ENCODE measurements at places on chromosomes 11 and 22. TPM values are rescaled to one million over a fixed set of nuclear protein-coding genes. Genes with fewer than 3 reads are reported as not detected.

GRCh38 chr11:35847473-35847872 is 96.4 kb upstream of the LDLRAD3 start:
- H3K36me3 ChIP-seq: no peaks in the 10 kb centered on the region
- H3K4me3 ChIP-seq: no peak overlapping the region
- H3K4me1 ChIP-seq: no peaks in the 10 kb centered on the region
- H3K27ac ChIP-seq: no peak overlapping the region
- no peak for DNase-seq

- no peak overlapping the region for H3K27ac ChIP-seq
- H3K36me3 ChIP-seq: no peaks in the 10 kb centered on the region
- H3K4me1 ChIP-seq: no peaks in the 10 kb centered on the region
- peaks cover 14% of the 10 kb centered on the region for H3K27me3 ChIP-seq
These were observed 40.3 kb upstream of the PGR start for GRCh38 chr11:101169944-101170343.

DNA sequence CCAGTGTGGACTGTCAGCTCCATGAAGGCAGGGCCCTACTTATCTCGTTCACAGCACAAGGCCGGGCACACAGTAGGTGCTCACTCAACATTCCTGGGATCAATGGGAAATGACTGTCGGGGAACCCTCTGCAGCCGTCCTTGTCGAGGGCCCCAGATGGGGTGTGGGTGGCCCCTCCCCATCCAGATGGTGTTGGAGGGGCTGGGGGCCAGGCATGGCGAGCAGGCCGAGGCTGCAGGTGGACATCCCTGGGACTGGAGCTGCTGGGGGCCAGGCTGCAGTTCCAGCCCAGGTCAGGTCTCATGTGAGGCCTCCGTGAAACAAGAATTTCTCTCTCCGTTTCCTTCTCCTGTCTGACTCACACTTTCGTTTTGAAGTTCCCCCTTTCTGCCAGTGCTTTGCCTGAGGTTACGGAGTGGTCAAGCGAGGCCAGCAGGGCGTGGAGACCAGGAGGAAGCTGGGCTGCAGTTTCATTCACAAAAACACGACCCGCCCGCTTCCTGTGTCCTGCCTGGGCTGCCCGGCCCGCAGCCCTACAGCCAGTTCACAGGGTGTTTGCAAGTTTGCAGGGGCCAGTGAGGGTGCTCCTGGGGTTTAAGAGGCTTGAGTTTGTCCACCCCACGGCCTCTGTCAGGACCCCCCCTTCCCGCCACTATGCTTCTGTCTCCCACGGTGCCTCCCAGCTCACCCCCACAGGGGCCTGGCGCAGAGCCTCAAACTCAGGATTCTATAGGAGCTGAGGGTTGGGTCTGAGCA is 4.5 kb downstream of the MYEOV start:
- no peaks in the 10 kb centered on the region for H3K27me3 ChIP-seq
- no peaks in the 10 kb centered on the region for H3K36me3 ChIP-seq
- peak overlapping the region; percentile 22 for H3K4me3 ChIP-seq
- H3K27ac ChIP-seq: peak overlapping the region; percentile 97
- peaks cover 33% of the 10 kb centered on the region for H3K4me1 ChIP-seq
- no peak for DNase-seq

DNA sequence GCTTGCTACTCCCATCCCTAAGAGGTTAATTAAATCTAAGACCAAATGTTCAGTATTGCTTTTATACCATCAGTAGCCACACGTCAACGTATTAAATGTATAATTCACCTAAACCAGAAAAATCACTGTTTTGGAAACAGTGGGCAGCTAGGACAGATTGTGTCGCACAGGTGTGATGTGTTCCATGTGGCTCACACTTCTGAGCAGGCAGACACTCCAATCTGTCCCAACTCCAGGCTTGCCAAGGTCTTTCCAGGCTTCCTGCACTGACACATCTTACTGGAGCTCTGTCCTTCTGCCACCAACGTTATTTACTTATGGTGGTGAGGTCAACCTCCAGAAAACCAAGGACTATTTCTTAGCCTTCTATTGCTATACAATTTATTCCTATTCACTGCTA is 11.4 kb downstream of the SIAE start:
- H3K4me3 ChIP-seq: no peak overlapping the region
- H3K36me3 ChIP-seq: no peaks in the 10 kb centered on the region
- H3K27ac ChIP-seq: no peak overlapping the region
- no peak for DNase-seq
- H3K4me1 ChIP-seq: peaks cover 14% of the 10 kb centered on the region

DNA sequence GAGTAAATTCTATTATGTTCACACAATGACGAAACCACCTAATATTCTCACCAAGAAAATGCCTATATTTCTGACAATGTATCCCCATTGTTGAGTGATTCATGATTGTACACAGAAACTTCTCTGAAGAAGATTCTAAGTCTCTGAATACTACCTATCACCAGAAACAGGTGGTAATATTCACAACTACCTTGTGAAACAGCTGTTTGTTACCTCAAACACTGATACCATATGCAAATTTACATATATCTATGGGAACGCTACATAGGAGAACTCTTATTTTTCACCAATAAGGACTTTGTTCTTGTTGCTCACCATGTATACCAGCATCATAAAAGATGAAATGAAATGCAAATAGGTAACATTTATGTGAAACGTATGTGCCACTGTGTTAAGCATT is 59.3 kb downstream of the PDGFD start:
- H3K36me3 ChIP-seq: no peaks in the 10 kb centered on the region
- no peak overlapping the region for H3K4me3 ChIP-seq
- H3K27me3 ChIP-seq: no peaks in the 10 kb centered on the region
- H3K4me1 ChIP-seq: no peaks in the 10 kb centered on the region
- no peak for DNase-seq

DNA sequence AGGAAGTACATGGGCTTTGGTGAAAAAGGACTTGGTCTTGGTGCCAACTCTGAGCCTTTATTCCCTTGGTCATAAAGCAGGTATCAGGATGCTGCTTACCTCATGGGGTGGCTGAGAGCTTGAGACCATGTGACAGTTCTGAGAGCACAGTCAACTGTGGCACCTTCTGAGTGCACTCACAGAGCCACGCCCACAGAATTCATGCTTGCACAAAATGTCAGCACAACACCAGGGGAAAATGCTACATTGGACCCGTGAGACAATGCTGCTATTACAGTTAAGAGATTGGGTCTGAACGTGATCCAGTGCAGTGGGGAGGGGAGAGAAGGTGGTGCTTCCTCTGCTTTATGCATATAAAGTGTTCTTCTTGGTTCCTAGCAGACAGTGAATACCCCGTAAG is 79.5 kb upstream of the SPON1 start:
- H3K36me3 ChIP-seq: no peaks in the 10 kb centered on the region
- no peak for DNase-seq
- no peak overlapping the region for H3K4me3 ChIP-seq
- peaks cover 85% of the 10 kb centered on the region for H3K27me3 ChIP-seq
- H3K27ac ChIP-seq: no peak overlapping the region

DNA sequence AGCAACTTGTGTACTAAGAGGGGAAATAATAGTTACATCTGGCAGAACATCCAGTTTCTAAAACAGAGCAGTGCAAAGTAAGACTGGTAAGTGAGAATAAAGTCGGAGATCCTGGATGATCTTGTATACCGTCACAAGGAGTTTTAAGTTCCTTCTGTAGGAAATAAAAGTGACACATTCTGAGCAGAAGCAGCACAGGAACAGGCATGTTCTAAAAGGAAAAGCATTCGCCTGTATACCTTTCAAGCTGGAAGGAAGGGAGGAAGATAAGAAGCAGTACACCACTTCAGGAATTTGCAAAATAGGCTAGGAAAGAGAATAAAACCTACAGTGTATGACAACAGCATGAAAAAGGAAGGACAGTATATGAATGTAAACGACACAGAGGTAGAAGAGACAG is 106.2 kb upstream of the TP53AIP1 start:
- no peak overlapping the region for H3K4me3 ChIP-seq
- H3K27ac ChIP-seq: no peak overlapping the region
- peaks cover 21% of the 10 kb centered on the region for H3K36me3 ChIP-seq
- H3K4me1 ChIP-seq: peaks cover 5% of the 10 kb centered on the region

GRCh38 chr11:83002053-83002452 is 69.6 kb downstream of the RAB30 start:
- H3K36me3 ChIP-seq: no peaks in the 10 kb centered on the region
- H3K27me3 ChIP-seq: no peaks in the 10 kb centered on the region
- H3K4me3 ChIP-seq: no peak overlapping the region

DNA sequence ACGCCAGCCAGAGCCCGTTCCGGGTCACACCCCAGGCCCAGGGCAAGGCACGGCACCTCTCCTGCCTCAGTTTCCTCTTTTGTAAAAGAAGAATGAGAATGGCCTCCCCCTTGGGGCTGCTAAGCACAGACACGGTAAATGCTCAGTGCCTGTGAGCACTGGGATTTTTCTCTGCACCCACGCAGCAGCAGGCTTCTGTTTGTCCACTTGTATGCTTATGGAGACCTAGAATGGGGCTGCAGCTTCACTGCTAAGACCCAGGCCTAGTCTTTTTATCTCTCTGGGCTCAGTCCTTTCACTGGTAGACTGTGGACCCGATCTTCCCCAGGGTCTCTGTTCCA is 1327.9 kb downstream of the TBC1D22A start:
- no peak for DNase-seq
- peaks cover 4% of the 10 kb centered on the region for H3K4me1 ChIP-seq
- no peak overlapping the region for H3K27ac ChIP-seq
- no peak overlapping the region for H3K4me3 ChIP-seq

DNA sequence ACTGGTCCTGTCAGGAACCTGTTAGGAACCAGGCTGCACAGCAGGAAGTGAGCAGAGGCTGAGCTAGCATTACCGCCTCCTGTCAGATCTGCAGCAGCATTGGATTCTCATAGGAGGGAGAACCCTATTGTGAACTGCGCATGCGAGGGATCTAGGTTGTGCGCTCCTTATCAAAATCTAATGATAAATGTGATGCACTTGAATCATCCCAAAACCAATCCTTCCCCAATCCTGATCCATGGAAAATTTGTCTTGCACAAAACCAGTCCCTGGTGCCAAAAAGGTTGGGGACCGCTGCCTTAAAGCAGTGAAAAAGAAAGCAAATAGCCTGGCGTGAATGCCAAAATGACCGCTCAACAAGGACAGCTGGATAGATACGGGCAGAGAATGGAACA is 1.9 kb upstream of the ARAP1 start:
- no peaks in the 10 kb centered on the region for H3K27me3 ChIP-seq
- DNase-seq: no peak
- peak overlapping the region; percentile 58 for H3K4me3 ChIP-seq
- peaks cover 40% of the 10 kb centered on the region for H3K4me1 ChIP-seq
- H3K36me3 ChIP-seq: no peaks in the 10 kb centered on the region
- H3K27ac ChIP-seq: peak overlapping the region; percentile 69

DNA sequence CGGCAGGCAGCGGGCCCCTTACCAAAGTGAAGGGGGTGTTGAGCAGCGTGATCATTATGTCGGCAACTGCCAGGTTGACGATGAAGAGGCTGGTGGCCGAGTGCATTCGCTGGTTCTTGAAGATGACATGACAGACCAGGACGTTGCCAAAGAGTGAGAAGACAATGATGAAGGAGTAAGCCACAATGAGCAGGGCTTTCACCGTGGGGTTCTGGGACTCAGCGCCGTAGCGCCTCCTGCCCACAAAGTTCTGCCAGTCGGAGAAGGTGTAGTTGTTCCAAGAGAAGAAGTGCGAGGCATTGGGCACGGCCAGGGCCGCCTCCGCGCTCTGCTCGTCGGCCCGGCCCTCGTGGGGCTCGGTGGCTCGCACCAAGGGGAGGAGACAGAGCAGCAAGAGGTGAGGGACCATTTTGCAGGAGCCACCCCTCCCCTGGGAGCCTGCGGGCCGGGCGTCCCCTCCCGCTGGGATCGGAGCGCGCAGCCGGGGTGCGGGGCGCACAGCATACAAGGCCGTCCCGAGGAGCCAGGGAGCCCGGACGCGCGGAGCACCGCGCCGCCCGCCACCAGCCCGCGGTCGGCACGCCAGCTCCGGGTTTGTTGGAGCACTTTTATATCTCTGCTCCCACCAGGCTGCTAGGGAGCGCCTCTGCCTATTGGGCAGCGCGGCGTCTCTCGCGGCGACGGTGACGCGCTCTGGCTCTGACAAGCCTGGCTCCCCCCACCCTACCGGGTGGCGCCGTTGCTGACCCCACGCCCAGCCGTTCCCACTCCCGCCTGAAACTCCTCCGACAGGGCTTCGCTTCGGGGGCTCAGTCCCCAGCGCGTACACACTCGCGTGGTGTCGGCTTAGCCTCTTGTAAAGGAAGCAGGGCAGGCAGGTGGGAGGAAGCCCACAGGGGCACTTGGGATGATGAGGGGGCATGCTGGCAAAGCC is at the start of gene GPR83:
TSS of gene GPR83 (minus strand) at position 581 of the 934 bp plus-strand sequence. CDS start at position 409, 172 bp downstream.
- H3K27me3 ChIP-seq: peaks cover 56% of the 10 kb centered on the region
- DNase-seq: peak; percentile 37
- H3K4me3 ChIP-seq: peak within 1 kb of the TSS; percentile 80
- peaks cover 2% of the 10 kb centered on the region for H3K36me3 ChIP-seq

DNA sequence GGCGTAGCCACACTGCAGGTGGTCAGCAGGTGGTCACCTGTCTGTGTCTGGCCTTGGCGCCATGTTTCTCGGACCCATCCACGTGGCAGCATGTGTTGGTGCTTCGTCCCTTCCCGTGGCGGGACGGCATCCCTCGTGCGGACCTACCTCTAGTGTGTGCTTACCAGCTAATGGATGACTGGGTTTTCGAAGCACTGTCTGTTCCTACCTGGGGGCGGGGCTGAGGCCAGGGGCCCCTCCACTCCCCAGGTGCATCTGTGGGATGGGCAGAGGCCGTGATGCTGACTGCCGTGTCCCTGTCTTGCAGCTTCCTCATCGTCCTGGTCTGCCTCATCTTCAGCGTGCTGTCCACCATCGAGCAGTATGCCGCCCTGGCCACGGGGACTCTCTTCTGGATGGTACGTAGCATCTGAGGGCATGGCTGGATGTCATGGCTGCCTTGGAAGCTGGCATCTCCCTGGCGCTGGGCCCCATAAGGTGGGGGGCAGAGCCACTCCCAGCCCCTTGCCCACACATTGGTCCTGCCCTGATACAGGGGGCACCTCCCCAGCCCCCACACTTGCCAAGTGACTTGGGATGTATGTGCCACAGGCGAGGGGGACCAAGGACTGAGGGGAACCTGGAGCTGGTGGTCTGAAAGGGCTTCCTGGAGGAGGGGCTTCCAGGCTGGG is 82.9 kb downstream of the KCNQ1 start:
- H3K27me3 ChIP-seq: no peaks in the 10 kb centered on the region
- H3K27ac ChIP-seq: no peak overlapping the region
- peaks cover 3% of the 10 kb centered on the region for H3K4me1 ChIP-seq
- DNase-seq: no peak
- H3K4me3 ChIP-seq: no peak overlapping the region

- H3K4me1 ChIP-seq: peaks cover 20% of the 10 kb centered on the region
- no peak overlapping the region for H3K4me3 ChIP-seq
- no peak for DNase-seq
- peaks cover 11% of the 10 kb centered on the region for H3K36me3 ChIP-seq
These were observed 7.3 kb downstream of the INCENP start for GRCh38 chr11:62131170-62131464.

The NLRP14 gene
- total RNA-seq: 0.30 TPM

The VSTM5 gene
- total RNA-seq: not detected

The KCNK4 gene
- not detected for total RNA-seq

The KRTAP5-11 gene
- not detected for total RNA-seq

The KIAA0930 gene
- 56.9 TPM for total RNA-seq

The MAP6 gene
- 57.7 TPM for total RNA-seq

The MS4A6A gene
- not detected for total RNA-seq

The RGL4 gene
- not detected for total RNA-seq
